ENCODE measurements at places on chromosomes 1 and 21.
A peak's percentile ranks its signal among the peaks of the same experiment; 100 is the strongest.

- no peaks in the 10 kb centered on the region for H3K4me1 ChIP-seq
- H3K27ac ChIP-seq: no peak overlapping the region
- no peaks in the 10 kb centered on the region for H3K36me3 ChIP-seq
- DNase-seq: no peak
Observed at GRCh38 chr1:172220376-172220775, 200.1 kb upstream of the C1orf105 start.

DNA sequence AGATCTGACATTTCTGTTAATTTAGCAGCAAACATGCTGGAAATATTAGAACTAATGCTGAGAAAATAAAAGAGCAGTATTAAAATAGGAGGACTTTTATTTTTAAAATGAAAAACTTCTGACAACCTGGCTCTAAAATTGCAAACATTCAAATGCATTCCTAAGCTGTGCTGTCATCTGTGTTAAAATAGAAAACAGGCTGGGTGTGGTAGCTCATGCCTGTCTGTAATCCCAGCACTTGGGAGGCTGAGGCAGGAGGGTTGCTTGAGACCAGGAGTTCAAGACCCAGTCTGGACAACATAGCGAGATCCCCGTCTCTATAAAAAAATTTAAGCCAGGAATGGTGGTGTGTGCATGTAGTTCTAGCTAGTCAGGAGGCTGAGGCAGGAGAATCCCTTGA, 44.6 kb downstream of the MIGA1 start:
- peaks cover 21% of the 10 kb centered on the region for H3K36me3 ChIP-seq
- no peak for DNase-seq
- no peaks in the 10 kb centered on the region for H3K27me3 ChIP-seq
- H3K4me1 ChIP-seq: peaks cover 2% of the 10 kb centered on the region
- H3K4me3 ChIP-seq: no peak overlapping the region
- no peak overlapping the region for H3K27ac ChIP-seq

DNA sequence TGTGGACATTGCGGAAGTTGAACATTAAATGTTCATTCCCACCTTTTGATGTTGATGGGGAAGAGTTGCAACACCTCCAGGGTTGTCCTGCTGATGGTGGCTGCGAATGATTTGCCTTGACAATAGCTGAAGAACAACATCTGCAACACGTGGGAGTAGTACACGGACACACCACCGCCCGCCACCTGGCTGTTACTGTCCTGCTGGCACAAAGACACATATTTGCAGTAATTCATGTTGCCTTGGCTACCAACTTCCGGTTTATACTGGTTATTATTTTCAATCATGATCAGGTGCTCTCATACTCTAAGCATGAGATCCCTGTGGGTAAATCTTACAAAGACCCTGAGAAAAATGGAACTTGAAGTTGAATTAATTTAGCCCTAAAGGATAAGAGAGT, 55.2 kb downstream of the UBR4 start:
- no peak overlapping the region for H3K4me3 ChIP-seq
- no peaks in the 10 kb centered on the region for H3K4me1 ChIP-seq
- H3K36me3 ChIP-seq: peaks cover 83% of the 10 kb centered on the region
- no peak overlapping the region for H3K27ac ChIP-seq

DNA sequence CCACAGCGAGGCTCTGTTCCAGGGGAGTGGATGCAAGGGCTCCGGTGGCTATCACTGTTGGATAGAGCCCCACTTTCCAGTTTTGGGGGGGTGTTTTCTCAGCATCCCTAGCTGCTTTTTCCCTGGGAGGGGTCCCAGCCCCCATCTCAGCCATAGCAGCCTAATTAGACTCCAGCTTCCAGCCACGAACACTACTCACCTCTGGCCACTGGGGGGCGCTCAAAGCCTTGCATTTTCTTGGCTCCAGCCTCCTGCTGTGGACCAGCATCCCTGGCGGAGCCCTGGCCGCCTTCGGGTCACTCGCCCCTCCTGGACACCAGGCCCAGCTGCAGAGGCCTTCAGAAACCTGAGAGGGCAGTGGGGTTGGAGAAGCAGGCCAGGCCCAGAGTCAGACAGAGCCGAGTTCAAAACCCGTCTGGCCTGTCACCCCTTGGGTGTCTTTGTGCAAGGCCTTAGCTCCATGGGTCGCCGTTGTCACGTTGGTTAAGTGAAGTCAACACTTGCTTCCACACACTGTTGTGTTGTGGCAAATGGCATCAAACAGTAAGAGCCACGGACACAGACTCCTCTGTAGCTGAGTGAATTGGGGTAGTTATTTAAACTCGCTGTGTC, 93.5 kb upstream of the ACTL8 start:
- no peaks in the 10 kb centered on the region for H3K4me1 ChIP-seq
- no peaks in the 10 kb centered on the region for H3K27me3 ChIP-seq
- no peaks in the 10 kb centered on the region for H3K36me3 ChIP-seq
- H3K4me3 ChIP-seq: no peak overlapping the region
- peak; percentile 68 for DNase-seq
- no peak overlapping the region for H3K27ac ChIP-seq

DNA sequence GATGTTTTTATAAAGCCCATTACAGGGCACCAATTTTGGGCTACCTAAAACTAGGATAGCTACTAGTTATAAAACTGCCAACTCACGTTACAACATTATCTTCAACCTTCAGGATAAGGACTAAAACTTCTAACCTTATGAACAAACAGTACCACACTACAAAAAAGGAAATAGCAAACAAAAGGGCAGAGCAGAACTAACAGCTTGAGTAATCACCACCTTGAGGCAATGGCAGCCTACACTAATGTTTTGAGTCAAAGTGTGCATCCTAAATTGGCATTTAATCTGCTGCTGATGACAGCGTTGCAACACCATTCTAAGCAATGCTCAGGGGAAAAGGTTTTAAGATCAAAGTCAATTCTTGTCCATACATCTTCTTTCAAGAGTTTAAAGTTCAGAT, 27.2 kb downstream of the PTP4A2 start:
- peak overlapping the region; percentile 48 for H3K27ac ChIP-seq
- H3K27me3 ChIP-seq: no peaks in the 10 kb centered on the region
- no peak overlapping the region for H3K4me3 ChIP-seq
- no peak for DNase-seq

DNA sequence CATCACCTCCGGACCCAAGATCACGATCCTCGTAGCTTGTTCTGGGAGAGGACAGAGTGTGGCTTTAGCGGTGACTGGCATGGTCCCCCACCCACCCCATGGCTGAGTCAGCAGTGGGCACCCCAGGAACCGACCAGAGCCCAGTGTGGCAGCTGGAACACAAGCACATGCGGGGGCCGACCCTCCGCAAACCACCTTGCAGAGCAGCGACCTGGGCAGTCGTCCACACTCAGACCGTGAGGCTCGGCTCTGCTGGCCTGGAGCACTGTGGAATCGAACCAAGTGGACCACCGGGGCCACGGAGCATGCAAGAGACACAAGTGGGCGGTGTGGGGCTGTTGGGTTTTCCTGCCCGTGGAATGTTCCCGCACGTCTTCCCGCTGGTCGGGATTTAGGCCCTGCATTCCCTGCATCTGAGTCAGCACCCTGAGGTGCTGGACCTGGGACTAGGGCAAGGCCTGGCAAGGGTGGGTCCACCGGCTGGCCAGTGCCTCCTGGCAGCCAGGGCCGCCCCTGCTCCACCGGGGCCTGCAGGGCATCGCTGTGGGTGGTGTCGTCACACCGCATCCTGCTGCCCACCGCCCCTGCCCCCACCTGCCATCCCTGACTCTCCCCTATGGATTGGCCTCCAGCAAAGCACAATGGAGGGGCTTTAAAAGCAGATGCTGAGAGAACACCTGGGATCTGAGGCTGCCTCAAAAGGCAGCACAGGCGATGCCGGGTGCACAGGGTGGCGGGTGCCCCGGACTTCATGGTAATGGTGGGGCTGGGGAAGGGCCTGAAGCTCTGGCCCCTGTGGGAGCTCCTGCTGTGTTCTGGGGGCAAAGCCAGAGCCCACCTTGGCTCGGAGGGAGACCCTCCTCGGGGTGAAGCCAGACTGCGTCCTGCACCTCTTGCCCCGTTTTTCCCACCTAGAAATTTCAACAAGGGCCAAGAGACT, 18.5 kb downstream of the MORN1 start:
- no peaks in the 10 kb centered on the region for H3K36me3 ChIP-seq
- H3K4me1 ChIP-seq: no peaks in the 10 kb centered on the region
- no peak for DNase-seq
- no peak overlapping the region for H3K27ac ChIP-seq
- H3K4me3 ChIP-seq: no peak overlapping the region

DNA sequence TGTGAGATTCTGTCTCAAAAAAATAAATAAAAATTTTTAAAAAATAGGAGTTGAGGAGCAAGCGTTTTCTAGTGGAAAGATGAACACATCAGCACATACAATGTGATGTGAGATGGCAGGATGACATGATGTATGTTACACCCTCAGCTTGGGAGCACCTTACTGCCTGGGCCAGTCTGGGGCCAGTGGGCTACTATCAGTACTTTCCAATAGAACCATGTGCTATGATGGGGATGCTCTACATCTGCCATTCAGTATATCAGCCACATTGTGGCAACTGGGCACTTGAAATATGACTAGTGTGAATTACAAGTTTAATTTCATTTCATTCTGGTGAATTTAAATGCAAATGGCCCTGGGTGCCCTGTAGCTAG, 156.0 kb downstream of the PGBD5 start:
- H3K4me3 ChIP-seq: peak overlapping the region; percentile 25
- H3K36me3 ChIP-seq: peaks cover 24% of the 10 kb centered on the region
- peak overlapping the region; percentile 93 for H3K27ac ChIP-seq

DNA sequence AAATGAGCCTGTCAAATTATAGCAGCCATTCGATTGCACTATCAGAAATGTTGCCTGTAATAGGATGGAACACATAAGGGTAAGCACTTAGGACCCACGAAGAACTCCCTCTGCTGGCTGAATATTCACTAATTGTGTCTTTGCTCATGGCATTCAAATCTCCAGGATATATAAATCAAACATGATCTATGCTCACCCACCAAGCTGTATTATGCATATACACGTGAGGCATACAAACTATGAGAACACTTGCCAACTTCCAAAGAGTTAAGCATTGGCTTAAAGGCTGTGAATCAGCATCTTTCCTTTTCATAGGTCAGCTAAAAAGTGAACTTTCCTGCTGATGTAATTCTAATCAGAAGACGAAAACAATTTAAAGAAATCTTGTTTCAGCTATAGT, 34.5 kb downstream of the TMPRSS15 start:
- no peak overlapping the region for H3K27ac ChIP-seq
- no peaks in the 10 kb centered on the region for H3K27me3 ChIP-seq
- peaks cover 2% of the 10 kb centered on the region for H3K4me1 ChIP-seq
- H3K36me3 ChIP-seq: no peaks in the 10 kb centered on the region
- DNase-seq: no peak
- H3K4me3 ChIP-seq: no peak overlapping the region

GRCh38 chr21:16577975-16578374, 848.2 kb downstream of the USP25 start:
- H3K4me3 ChIP-seq: no peak overlapping the region
- no peaks in the 10 kb centered on the region for H3K27me3 ChIP-seq
- no peak for DNase-seq
- no peaks in the 10 kb centered on the region for H3K36me3 ChIP-seq
- H3K27ac ChIP-seq: no peak overlapping the region
- no peaks in the 10 kb centered on the region for H3K4me1 ChIP-seq

- no peaks in the 10 kb centered on the region for H3K27me3 ChIP-seq
- H3K27ac ChIP-seq: peak overlapping the region; percentile 24
- H3K36me3 ChIP-seq: peaks cover 30% of the 10 kb centered on the region
- DNase-seq: no peak
Observed at GRCh38 chr1:111666828-111667227, 47.2 kb downstream of the RAP1A start.
